NCI-H460 (cell line): ENCODE measurements at places on chromosomes 1 and 21. TPM values are rescaled to one million over a fixed set of nuclear protein-coding genes. Genes with fewer than 3 reads are reported as not detected.

SPATA46 gene
- not detected in 2 replicates for total RNA-seq

- DNase-seq, result no peak
These were observed 288.6 kb upstream of the USP24 start for GRCh38 chr1:55503663-55504305.

- no peak for DNase-seq
These were observed 5.7 kb downstream of the CTPS1 start for GRCh38 chr1:40985161-40985560.

IPO13 gene
- total RNA-seq, result 10.1 and 11.6 TPM in 2 replicates

- DNase-seq, result no peak
These were observed 67.1 kb downstream of the CAMTA1 start for GRCh38 chr1:6852136-6852890.
